Activated CD4-positive, alpha-beta T cell treated with anti-CD3 and anti-CD28 coated beads for 36 hours (primary cell): ENCODE measurements at places on chromosomes 11 and 22. TPM values are rescaled to one million over a fixed set of nuclear protein-coding genes. Genes with fewer than 3 reads are reported as not detected.

DNA sequence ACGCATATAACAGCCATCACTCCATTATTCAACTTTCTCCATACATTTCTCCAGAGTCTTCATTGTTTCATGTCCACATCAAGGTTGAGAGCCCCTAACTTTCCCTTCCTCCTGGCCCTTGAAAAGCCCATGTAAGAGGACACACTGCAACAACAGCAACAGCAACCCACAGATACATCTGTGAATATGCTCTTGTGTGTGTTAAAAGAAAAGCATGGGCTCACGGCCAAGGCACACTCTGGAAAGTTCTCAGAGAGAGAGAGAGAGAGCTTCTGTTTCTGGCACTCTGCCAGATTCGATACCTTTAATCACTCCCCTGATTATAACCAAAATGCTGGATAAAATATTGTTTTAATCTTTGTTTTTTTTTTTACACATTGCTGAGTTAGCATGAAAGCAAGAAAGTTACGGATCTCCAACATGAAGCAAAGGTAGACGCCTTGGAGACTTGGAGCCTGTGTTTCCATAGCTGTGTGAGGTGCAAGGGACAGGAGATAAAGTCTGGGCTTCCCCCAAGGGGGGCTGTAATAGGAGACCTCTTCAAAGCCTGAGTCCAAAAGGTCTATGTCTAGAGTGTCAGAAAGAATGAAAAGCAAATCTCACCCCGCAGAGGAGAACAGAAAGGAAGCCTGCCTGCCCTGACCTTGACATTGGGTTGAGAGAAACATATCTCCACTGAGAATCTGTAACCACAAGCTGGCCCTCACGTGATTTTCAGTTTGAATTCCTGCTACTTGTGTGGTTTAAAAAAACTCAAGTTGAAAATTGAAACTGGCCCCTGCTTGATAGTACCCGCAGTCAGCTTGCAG, 33.7 kb upstream of the MPPED1 start:
- DNase-seq = no peak

GRCh38 chr22:35777335-35777975, 59.8 kb downstream of the APOL5 start:
- DNase-seq = no peak

DNA sequence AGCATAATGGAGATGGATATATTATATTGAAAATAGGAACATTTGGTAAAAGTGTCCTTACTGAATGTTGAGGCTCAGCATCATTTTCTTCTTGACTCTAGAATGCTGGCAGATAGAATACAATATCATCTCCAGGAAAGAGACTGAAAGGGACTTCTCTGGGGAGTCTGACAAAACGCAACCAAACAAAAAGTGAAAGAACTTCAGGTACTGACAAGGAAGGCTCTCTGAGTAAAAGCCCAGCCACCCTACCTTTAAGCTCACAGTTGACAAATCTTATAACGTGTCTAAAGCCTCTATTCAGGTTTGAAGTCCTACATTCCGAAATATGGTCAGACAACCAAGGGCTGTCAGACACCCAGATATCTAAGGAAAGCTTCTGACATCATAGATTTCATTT, 590.8 kb downstream of the SOX6 start:
- no peak for DNase-seq

GRCh38 chr11:126186025-126186698, 25.3 kb downstream of the RPUSD4 start:
- no peak for DNase-seq

DNA sequence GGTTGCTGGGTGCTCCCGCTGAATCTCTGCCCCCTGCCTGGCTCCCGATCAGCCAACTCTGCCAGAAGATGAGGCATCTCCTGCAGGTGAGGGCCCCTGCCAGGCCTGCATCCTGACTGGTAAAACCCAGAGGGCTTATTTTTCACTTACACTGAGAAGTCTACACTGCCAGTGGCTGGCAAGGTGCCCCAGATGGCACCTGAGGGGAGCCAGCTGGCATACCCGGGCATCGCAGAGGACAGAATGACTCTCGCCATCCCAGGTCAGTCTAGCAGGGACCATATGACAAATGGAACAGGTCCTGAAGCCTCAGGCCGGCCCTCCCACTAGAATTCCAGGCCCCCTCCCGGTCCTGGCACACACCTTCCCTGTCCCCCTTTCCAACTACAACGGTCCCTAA, 30.9 kb downstream of the MACROD1 start:
- no peak for DNase-seq

- no peak for DNase-seq
These were observed 57.1 kb upstream of the PSMA1 start for GRCh38 chr11:14577292-14577691.

DNA sequence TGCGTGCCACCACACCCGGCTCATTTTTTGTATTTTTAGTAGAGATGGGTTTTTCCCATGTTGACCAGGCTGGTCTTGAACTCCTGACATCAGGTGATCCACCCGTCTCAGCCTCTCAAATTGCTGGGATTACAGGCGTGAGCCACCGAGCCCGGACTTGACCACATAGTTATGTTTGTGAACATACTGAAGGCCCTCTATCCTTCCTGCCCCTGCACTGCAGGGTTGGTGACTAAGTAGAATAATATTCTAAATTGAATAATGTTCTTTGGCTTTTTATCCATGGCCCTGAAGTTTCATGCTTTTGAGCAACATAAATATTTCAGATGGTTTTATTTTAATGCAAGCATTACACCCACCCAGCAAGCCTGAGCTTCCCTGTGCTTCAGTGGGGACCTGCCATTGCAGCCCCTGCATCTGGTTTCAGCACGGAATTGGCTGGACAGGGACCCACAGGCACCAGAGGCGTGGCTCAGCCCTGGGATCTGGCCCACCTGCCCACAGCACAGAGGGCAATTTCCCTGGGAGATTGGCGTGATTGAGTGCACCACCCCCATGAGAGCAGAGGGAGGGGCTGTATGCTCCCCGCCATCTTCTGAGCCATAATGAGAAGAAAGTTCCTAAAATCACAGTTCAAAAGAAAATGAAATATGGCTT, 460.5 kb downstream of the BRD1 start:
- DNase-seq = no peak

DNA sequence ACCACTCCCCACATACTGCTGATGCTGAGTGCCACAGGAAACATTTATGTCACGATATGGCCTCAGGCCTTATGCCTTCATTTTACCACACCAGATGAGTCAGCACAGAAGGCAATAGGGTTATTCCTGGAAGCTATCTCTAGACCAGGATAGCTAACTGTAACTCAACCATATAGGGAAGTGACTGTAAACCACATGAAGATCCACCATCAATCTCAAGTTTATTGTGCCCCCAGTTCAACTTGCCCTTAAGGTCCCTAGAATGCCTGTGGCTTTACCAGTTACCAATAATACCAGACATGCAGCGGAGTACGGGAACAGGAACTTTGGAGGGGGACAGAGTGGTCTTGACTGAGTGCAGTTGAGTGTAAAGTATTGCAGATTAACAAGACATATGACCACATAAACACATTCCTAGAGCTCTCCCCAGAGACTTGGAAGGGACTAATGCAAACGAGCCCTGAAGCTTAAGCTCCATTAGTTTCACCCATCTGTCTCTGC, 180.9 kb downstream of the KIF18A start:
- no peak for DNase-seq

DNA sequence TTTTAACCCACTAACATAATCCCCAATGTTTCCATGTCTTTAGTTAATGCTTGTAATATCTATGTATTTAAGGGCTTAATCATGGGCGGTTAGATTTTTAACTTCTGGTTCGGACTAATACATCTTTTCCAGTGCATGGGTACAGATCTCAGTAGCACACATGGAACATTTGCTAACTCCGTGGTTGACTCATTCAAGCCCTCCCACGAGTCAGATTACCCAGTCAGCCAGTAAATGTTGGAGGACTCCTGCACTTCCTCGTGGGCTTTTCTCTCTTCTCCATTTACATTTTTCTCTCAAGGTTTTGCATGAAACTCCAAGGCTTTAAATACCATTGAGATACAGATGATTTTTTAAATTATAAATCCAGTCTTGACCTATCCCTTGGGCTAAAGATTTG, 313.9 kb downstream of the ST3GAL4 start:
- DNase-seq = no peak

DNA sequence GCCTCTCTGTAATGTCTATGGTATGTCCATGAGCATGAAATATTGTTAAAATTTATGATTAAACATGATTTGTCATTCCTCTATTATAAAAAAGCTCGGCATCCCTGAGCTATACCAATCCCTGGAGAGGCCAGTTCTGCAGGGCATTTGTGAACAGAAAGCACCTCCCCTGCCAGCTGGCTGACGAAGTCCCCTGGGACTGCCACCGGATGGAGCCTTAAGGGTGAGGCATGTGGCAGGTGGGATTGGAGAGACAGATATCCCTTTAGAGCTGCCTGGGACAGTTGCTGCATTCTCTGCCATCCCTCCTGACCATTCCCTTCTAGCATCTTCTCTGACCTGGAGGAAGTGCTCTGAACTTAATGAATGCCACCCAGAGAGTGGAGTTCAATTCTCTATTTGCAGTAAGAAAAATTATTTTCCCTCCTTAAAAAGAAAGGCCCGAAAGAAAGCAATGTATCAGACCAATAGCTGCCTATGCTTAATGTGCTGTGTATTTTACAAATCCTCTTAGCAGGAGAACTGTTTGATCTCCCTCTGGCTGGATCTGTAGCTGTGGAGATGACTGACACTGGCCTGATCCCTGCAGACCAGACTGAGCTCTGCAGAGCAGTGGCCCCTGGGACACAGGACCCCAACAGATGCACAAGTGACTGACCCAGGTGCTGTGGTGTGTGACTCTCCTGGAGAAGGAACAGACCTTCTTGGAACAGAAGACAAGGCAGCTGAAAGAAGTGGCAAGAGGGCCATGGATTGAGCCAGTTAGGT, 219.0 kb upstream of the NAV2 start:
- DNase-seq = no peak

DNA sequence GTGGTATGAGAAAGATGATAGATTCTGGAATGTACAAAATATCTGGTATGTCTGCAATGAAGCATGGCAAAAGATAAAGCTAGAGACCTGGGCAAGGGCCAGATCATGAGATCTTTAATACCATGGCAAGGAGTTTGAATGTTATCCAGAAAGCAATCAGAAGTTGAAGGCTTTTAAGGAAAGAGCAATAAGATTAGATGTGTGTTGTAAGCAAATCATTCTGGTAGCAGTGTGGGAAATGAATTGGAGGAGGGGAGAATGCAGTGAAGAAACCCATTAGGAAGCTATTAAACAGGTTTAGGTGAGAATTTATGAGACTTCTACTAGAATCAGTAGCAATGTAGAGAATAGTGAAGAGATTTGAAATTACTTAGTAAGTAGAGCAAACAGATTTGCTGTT, 32.2 kb upstream of the SYT9 start:
- DNase-seq = no peak

- peak; percentile 48 for DNase-seq
These were observed 44.2 kb downstream of the LMO1 start for GRCh38 chr11:8219257-8220021.

GRCh38 chr11:59189986-59190385, 18.1 kb downstream of the DTX4 start:
- DNase-seq = no peak

DNA sequence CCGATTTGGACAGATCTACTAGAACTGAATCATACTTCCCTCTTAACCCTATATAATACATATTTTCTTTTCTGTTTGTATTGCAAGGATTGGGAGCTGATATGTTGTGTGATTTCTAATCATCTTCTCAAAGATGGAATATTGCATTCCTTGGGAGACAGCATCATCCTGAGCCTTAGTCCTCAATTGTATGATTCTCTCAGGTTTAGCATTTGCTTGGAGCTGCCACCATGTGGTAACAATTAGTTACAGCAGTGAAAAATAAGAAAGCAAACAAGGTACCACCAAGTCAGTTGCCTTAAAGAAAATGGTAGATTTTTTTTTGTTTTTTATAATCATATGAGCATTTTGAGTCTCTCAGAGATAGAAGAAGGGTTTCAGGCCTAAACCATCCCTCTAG, 11.9 kb downstream of the SNX19 start:
- no peak for DNase-seq

GRCh38 chr22:19982991-19983578, 33.5 kb downstream of the ARVCF start:
- no peak for DNase-seq

- DNase-seq = no peak
These were observed 29.1 kb upstream of the PANX2 start for GRCh38 chr22:50141462-50141861.

DNA sequence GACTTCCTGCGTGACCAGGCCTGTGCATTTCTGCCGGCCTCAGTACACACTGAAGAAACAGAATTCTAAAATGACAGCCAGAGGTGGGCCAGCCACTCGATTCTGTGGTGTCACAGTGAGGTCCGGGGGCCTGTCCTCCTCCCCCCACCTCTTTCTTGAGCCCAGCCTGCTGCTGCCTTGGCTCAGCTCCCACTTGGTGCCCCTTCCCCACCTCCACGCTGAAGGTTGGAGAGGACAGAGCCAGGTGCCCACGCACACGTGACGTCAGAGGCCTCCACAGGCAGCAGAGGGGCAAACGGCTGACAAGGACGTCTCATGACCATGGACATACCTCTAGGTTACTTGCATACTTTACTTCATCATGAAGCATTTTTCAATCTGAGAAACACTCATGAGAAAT, 78.0 kb upstream of the SHANK2 start:
- DNase-seq = no peak

DNA sequence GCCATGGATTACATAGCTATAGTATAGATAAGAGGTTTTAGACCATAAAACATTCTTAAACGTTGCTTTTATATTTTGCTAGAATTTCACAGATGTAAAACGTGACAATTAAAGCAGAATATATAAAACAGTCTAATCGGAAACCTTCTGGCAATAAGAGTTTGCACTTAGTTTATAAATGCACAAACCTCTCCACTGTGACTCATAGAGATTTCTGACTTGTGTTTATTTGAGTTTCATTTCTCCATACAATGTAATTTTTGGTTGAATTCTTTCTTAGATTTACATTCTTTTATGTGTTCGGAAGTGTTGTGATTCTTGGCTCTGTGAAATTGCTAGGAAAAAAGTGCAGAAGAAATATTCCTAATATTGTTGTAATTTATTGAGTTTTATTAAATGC, 288.7 kb upstream of the CTSC start:
- no peak for DNase-seq

DNA sequence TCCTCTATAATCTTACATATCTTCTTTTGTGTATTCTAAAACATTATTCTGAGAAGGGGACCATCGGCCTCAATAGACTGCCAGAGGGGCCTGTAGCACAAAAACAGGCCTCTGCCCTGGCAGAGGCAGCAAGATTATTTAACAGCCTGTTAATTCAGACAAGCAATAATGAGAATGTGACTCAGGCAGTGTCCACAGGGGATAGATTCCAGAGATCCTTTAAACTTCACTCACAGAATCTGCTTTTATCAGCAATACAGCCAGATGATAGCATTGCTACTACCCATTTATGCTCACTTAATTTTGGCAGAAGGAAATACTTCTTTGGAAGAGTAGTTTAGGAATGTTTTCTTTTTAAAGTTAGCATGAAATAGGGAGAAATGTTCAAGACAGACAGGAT, 44.9 kb downstream of the AAMDC start:
- no peak for DNase-seq

SOX10 gene
- total RNA-seq = not detected

OR8H2 gene
- total RNA-seq = not detected

PATE2 gene
- total RNA-seq = not detected

TEF gene
- total RNA-seq = 2.2 TPM

CYTH4 gene
- 33.1 TPM for total RNA-seq

C11orf16 gene
- total RNA-seq = not detected

RTN4R gene
- total RNA-seq = 2.2 TPM

RFPL1 gene
- total RNA-seq = not detected

GUCY1A2 gene
- not detected for total RNA-seq

DCHS1 gene
- 0.78 TPM for total RNA-seq

OR6T1 gene
- total RNA-seq = not detected

OR2AG1 gene
- total RNA-seq = not detected
